ENCODE measurements at places on chromosomes 4 and X. TPM values are rescaled to one million over a fixed set of nuclear protein-coding genes. Genes with fewer than 3 reads are reported as not detected.

The TSPAN7 gene
- 2.6 TPM for total RNA-seq

The ETDA gene
- total RNA-seq = not detected

The TMEM31 gene
- total RNA-seq = not detected

The AMER1 gene
- 2.6 TPM for total RNA-seq

The IL2 gene
- not detected for total RNA-seq

The ZMAT1 gene
- total RNA-seq = 0.07 TPM

The RHOXF2B gene
- not detected for total RNA-seq

The GC gene
- not detected for total RNA-seq

The MXRA5 gene
- total RNA-seq = not detected

The CT45A5 gene
- total RNA-seq = not detected

The LEF1 gene
- total RNA-seq = 0.08 TPM

The CT45A3 gene
- not detected for total RNA-seq

The RTL5 gene
- 2.9 TPM for total RNA-seq

The GCNA gene
- total RNA-seq = 1.9 TPM

The CXCR3 gene
- 0.09 TPM for total RNA-seq

The CDS1 gene
- 0.61 TPM for total RNA-seq

The PAGE2B gene
- not detected for total RNA-seq
